ENCODE measurements at places on chromosomes 2 and 18.

- DNase-seq: no peak
These were observed 47.6 kb upstream of the IL1R1 start for GRCh38 chr2:102094917-102095316.

GRCh38 chr2:60958800-60959199 is 58.7 kb upstream of the PEX13 start:
- no peak for DNase-seq

GRCh38 chr2:150911766-150912280 is 349.8 kb downstream of the RBM43 start:
- no peak for DNase-seq

- DNase-seq: no peak
These were observed 2.3 kb upstream of the SERPINB11 start for GRCh38 chr18:63700501-63700900.

- no peak for DNase-seq
These were observed 89.0 kb upstream of the PKDCC start for GRCh38 chr2:41958775-41959174.

- DNase-seq: no peak
These were observed 1.7 kb downstream of the ACTG2 start for GRCh38 chr2:73894475-73894850.

DNA sequence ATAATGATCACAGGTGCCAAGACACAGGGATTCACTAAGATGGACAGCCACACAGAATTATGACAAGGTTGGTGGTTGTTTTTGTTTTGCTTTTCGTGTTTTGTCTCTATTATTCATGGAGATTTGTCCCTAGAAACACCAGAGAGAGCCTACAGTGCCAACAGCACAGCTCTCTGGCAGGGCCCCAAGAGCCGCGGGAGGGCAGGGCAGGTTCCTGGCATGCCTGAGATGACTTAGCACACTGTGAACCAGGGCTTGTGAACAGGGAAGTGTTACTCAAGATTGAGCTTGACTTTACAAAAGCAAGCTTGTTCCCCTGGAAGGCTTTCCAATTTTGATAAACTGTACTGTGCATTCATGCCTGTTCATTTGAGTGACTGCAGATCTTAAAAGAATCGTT is 437.4 kb upstream of the SALL3 start:
- DNase-seq: no peak

DNA sequence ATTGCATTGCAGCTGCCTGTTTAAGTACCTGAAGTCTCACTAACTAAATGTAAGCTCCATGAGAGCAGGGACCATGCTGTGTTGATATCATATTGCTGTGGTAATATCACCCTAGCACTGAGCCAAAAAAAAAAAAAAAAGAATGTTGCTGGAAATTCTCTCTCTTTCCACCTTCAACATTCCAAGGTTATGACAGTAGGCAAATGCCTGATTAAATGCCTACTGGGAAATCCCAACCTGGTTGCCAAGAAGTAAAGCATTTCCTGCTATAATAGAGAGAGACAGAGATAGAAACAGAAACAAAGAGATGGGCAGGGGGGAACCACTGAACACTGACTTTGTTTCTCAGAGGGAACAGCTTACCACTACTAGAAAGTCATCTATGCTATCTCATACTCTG is 1604.2 kb downstream of the LRP1B start:
- no peak for DNase-seq

DNA sequence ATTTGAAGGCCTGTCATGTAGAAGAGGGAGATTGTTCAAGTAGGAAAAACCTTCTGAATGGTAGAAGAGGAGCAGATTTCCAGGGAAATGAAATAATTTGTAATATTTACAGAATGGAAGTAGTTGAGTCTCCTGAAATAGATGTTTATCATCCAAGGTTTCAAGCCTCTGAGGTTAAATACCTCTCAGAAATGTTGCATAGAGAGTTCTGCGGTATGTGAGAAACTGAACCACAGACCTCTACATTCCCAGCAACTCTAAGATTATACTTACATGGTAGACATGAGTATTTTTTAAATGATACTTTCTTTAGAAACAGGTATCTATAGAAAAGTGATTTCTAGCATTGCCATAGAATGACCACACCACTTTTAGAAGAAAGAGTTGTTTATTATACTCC is 379.8 kb upstream of the FANCL start:
- DNase-seq: no peak

GRCh38 chr18:35974181-35974580 is 1.7 kb downstream of the RMP24 start:
- DNase-seq: no peak

DNA sequence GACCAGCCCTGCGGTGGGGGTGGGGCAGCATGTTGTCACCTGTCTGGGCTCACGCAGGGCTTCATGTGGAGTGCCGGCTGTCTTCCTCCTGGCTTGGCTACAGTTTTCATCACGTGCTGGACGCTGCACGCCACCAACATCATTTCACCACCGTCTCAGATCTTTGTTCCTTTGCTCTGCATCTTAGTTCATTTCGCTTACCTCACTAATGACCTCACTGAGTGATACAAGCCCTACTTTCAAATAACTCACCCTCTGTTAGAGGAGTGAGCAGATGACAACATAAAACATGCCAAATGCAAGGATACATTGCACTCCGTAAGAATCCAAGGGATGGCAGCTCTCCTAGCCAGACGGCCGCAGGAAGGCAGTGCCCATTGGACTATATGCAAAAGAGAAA is 527.5 kb downstream of the GALR1 start:
- no peak for DNase-seq

- DNase-seq: no peak
These were observed 12.5 kb upstream of the LBH start for GRCh38 chr2:30218814-30219213.

- no peak for DNase-seq
These were observed 56.7 kb downstream of the DIS3L2 start for GRCh38 chr2:232018181-232018580.

DNA sequence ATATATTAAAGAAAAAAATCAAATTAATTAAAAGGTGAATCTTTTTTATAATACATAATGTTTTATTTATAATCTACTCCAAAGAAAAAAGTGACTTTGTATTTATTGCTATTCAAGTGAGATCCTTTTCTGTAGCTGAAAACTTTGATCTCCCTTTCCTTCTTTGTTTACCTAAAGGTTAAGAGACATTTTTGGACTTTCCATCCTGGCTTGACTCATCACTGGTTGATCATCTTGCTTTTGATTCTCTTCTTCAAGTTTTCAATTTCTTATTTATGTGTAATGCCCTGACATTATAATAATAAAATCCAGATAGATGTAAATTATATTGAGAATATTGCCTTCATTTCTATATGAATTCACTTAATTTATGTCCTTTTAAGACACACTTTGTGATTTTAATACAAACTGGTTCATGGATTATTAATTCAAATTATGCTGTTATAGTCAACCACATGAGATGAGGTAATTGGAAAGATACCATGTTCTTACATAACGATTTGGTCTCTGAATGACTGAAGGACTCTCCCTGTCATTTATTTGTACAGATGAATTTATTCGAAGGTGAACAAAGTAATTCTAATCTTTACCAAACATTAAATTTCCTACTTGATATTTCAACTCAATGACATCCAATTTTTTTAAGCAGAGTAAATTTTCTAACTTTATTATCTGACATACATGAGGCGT is 184.4 kb downstream of the TGIF1 start:
- no peak for DNase-seq

GRCh38 chr2:176187200-176187898 is 1.1 kb upstream of the HOXD1 start:
- no peak for DNase-seq

- DNase-seq: no peak
These were observed 106.9 kb upstream of the RGPD4 start for GRCh38 chr2:107719836-107720235.

DNA sequence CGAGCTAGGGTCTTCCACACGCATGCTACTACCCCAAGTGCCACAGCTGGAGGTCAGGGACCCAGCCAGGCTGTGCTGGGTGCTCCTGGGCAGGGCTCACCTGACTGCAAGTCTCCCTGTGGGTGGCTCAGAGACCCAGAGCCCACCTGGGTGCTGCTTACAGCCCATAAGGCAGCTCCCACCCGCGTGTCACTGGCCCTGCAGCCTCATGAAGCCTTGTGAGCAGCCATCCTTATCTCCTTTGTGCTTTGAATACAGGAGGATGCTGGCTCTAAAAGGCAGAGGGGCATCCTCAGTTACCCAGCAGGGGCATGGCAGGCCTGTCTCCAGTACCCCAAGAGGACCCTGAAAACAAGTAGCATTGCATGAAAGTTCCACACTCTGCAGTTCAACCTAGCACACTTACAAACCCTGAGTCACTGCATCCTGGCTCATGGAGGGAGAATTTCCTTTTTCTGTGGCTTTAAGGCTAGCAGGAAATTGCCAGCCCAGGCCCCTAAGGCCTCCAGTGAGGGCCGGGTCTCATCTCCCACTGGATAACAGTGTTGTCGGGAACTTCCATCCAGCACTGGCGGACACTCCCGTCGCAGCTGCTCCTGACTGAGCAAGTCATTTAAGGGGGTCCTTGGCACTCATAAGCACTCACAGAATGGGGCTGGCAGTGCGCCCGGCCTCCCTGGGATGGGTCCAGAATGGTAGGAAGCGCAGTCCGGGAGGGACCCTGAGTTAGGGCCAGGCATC is 137.1 kb downstream of the RPIA start:
- no peak for DNase-seq

DNA sequence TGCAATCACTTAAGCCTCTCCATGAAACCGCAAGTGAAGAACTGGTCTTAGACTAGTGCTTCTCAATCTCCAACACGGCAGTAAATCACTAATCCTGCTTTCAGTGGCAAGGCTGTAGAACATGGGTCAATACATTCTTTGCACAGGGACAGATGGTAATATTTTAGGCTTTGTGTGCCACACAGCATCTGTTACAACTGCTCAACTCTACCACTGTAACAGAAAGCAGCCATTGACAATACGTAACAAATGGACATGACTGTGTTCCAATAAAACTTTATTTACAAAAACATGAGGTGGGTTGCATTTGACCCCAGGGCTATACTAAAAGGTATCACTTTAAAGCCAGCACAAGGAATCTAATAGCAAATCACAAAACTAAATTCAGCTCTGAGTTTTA is 51.1 kb downstream of the RNF152 start:
- DNase-seq: no peak

GRCh38 chr2:11408959-11409571 is 56.9 kb downstream of the E2F6 start:
- DNase-seq: no peak

DNA sequence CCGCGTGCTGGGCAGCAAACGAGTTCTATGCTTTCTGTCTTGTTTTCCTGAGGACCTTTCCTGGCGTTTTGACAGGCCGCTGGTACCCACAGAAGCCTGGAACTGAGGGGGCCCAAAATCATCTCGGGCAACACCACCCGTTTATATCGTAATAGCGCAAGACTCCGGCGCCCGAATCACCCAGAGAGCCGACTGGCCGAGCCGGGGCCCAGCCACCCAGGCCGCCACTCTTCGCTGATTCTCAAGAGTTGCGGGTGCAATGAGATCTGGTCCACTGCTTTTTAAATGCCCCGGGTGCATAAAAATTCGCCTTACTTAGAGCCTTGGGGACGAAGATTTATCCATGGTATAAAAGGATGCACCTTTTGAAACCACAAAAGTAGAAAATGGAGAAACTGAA is 6.2 kb upstream of the SPATA3 start:
- DNase-seq: no peak

DNA sequence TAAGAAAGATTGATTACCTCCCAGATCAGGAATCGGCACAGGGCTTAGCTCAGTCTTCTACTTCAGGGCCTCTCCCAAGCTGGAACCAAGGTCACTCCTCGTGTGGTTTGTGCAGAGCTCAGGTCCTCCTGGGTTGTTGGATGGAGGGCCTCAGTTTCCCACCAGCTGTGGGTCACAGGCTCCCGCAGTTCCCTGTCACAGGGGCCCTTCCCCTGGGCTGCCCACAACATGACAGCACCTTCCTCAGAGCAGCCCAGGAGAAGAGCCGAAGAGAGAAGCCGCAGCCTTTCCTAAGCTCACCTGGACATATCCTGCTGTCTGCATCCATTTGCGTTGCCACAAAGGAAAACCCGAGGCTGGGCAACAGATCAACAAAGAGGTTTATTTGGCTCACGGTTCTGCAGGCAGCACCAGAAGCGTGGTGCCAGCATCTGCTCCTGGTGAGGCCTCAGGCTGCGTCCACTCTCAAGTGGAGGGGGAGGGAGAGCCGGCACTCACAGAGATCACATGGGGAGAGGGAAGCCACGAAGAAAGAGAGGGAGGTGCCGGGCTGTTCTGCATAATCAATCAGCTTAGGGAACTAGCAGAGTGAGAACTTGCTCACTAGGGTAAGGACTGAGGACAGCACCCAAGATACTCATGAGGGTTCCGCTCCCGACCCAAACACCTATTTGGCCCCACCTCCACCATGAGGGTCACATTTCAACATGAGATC is 13.0 kb upstream of the ALLC start:
- DNase-seq: no peak

DNA sequence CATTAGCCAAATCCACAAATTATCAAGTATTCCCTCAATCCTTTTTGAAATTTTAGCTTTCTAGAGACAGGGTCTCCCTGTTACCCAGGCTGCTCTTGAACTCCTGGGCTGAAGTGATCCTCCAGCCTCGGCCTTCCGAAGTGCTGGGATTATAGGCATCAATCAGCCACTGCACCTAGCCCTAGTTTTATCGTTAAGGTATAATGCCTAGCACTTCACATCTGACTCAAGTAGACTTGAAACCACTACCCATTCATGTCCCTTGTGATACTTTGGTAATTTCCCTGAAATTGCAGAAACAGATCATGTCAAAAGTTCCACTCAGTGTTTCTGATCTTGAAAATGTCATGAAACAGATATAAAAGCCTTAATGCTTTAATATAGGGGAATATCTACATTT is 26.3 kb downstream of the MEX3C start:
- no peak for DNase-seq

DNA sequence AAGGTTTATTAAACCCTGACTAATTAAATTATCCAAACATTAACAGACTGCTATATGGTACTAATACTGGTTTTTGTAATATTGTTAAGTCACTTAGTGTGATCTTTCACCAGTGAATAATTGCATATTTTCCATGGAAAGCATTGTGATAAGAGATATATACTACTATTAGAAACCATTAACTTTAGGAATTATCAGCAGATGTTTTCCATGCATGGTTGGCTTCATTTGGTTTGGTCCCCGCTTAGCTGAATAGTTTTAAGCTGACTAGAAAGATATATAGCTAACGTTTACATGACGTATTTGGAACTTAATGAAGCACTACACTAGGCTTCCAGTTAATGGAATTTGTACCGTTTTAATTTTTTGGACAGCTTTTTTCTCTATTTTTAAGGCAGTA is 37.9 kb downstream of the LCLAT1 start:
- no peak for DNase-seq
